Stimulated activated CD8-positive, alpha-beta memory T cell treated with anti-CD3 and anti-CD28 coated beads, Interleukin-4, amount 100 ng/mL, for 4 hours (primary cell): ENCODE measurements at places on chromosomes 16 and 17.

GRCh38 chr17:3639981-3640596, 3.5 kb downstream of the CTNS start:
- no peak for DNase-seq

- no peak for DNase-seq
Observed at GRCh38 chr16:83915491-83915890, 16.6 kb downstream of the MLYCD start.

DNA sequence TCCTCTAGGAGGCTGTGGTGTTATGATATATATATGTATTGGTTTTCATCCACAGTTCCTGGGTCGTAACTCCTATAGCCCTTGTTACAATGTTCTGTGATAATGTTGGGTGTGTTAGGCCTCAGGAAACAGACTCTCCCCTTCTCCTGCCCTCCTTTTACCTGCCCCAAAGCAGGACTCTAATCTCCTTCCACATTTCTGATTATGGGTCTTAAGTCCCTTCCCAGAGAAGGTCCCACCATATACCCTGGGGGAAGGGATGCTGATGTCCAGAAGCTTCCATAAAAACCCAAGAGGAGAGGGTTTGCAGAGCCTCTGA, 450 bp upstream of the C1QBP start:
- no peak for DNase-seq

GRCh38 chr17:48555258-48556228, 10.6 kb upstream of the HOXB2 start:
- no peak for DNase-seq

GRCh38 chr16:49466881-49467280, 93.3 kb downstream of the C16orf78 start:
- DNase-seq: no peak

DNA sequence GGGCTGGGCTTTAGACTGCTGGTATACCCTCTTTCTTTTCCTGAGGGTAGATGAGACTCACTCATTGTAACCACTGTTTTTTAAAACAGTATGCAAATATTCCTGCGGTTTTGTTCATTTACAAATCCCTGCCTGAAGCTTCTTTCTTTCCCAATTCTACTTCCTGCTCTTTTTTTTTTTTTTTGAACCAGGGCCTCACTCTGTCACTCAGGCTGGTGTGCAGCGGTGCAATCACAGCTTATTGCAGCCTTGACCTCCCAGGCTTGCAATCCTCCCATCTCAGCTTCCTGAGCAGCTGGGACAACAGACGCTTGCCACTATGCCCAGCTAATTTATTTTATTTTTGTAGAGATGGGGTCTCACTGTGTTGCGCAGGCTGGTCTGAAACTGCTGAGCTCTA, 8.0 kb upstream of the SULT1A1 start:
- DNase-seq: no peak

GRCh38 chr16:70695331-70696070, 9.6 kb upstream of the MTSS2 start:
- DNase-seq: no peak
